Activated CD4-positive, alpha-beta T cell treated with anti-CD3 and anti-CD28 coated beads, Interleukin-2, amount 50 U/mL, for 24 hours (primary cell): ENCODE measurements at places on chromosomes 16 and 17.

DNA sequence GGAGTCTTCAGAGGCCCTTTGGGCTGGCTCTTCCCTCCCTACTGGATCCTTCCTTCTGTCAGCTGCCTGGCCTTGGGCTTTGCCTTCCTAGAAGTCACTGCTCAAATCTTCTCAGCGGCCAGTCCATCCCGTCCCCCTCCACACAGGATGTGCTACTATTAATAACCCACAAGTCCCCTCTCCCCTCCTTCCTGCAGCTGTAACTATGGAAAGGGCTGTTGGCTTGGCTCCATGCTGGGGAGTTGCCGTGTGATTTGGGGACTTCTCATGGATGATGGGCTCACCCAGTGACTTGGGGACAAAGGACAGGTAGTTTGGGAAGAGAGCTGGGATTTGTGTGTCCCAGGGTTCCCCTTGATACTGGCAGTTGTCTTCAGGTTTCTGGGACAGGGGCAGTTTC, 19.4 kb downstream of the TMEM94 start:
- no peak for DNase-seq

DNA sequence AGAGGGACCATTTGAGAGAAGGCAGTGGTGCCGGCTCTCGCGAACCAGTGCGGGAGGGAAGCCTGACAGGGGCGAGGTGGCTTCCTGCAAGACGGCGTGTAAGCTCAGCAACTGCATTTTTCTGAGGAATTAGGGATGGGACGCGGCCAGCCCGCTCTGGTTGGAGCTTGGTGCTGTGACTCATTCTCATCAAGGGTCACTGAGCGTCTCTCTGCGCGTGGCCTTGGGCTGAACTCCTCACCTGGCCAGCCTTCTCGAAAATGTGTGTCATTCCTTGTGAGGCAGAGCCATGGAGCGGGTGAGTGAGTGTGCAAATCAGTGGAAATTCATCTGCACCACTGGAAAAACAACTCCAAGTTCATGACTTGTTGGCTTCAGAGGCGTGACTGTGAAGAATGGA, 52.8 kb downstream of the NTN1 start:
- DNase-seq: no peak

GRCh38 chr17:61306003-61306402, 93.6 kb upstream of the TBX2 start:
- no peak for DNase-seq

DNA sequence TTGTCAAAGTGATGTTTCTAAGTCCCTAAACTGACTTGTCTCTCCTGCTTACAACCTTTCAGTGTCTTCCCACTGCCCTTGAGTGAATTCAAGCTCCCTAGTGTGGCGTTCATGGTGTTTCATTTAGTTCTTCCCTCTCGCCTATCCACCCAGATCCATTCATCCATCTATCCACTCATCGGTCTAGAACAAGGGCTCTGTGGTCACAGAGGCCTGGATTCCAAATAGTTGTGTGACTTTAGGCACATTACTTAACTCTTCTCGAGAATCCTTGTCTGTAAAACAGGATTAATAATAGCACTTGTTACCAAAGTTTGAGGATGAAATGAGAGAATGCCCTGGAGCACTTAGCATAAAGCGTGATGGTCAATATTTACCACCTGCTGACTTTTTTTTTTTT, 870 bp upstream of the TAC4 start:
- DNase-seq: no peak

GRCh38 chr16:11662582-11662981, 5.7 kb upstream of the SNN start:
- DNase-seq: no peak
